ENCODE measurements at places on chromosomes 7 and 10.

GRCh38 chr10:52918714-52919305 lies 146.2 kb upstream of the MBL2 start:
- DNase-seq: no peak

DNA sequence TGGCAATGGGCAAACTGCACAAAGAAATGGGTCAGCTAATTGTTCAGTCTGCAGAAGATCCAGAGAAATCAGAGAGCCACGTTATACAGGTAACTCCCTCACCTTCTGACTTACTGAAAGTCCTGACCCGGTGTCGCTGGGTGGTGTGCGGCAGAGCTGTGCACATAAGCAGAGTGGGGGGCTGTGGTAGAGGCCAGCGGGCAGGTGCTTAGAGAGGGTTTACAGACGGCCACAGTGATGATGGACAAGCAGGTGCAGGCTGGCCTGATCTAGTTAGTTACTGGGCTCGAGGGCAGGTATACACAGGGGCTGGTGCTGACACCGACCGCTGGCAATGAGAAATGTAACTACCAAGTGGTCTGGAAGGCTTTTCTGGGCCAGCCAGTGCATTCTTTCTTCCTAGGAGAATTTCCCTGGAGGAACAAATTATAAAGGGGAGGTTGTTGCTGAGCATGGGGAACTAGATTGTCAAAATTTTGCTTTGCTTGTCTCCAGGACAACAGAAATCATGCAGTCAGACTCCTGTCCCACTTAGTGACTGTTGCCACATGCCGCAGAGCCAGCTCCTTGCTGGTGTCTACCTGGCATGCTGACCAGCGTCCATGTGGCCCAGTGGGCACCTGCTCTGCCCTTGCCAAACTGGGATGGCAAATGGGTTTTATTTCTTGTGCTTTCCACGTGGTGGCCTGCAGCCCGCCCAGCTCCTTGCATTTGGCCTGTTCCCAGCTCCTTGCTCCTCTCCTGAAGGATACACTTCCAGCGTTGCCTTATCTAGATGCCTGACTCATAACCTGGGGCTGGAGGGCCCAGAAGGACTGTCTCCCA lies 28.8 kb downstream of the DENND10 start:
- DNase-seq: no peak

DNA sequence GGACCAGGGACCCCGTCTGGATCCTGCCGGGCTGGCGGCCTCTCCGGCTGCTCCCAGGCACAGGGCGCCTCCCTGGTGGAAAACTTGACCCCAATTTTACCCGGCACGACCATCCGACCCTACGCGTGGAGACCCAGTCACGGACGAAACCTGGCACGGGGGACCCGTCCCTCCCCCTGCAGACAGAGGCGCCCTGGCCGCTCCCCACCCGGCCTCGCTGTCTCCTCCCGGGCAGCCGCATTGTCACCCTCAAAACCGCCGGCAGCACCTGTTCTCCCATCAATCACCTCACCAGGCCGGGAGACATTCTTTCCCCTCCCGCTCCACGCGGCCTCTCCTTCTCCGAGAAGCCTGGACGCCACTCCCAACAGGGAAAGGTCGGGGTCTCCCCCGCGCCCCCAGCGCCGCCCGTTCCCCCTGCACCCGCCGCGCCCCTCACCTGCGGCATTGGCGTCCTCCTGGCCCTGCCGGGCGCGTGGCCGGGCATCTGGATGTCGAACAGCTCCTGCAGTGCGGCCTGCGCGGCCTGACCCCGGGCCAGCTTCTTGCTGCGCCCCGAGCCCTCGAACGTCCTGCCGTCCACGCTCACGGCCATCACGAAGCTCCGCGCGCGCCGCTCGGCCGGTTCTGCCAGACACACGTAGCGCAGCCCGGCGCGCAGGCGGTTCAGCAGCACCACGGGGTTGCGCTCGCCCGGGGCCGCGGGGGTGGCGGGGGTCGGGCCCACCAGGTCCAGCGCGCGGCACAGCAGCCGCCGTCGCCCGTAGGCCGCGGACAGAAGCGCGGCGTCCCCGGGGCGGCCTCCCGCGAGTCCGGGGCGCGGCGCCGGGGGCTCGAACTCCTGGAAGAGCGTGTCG lies 306.6 kb downstream of the WDR37 start:
- no peak for DNase-seq

GRCh38 chr10:131936736-131937135 lies 35.9 kb downstream of the PPP2R2D start:
- DNase-seq: no peak

- DNase-seq: no peak
Observed at GRCh38 chr10:77267703-77268675, 369.6 kb downstream of the KCNMA1 start.

DNA sequence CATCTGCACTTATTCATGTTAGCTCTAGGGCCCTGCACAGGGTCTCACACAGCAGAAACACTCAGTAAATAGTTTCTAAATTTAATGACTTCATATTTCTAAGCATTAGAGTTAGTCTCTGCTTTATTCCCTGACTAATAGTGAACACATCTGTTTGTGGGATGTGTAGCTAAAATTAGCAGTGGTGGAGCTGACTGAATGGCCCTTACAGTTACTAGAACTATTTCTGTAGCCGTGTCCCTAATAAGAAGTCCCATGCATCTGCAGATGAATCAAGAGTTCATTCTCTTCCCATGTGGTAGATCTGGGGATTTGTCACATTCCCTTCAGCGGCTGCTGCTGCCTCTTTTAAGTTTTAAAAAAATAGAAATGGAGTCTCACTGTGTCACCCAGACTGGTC lies 11.7 kb downstream of the MAP3K8 start:
- DNase-seq: no peak

DNA sequence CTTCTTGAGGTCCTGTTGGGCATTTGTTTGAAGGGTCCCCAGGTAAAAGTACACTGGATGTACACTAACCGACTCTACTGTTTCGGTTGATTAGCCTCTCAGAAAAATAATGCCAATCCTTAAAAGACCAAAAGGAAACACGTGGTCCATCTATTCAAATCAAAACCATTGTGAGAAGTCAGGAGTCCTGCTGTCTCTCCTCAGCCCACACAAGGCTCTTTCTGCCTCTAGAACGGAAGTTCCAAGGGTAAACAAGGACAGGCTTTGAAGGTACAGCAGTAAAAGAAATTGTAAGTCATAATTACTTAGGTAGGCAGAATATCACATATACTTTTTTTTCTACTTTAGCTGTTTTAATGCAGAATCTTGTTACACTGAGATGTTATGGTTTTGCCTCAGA lies 71.7 kb upstream of the TPK1 start:
- no peak for DNase-seq

DNA sequence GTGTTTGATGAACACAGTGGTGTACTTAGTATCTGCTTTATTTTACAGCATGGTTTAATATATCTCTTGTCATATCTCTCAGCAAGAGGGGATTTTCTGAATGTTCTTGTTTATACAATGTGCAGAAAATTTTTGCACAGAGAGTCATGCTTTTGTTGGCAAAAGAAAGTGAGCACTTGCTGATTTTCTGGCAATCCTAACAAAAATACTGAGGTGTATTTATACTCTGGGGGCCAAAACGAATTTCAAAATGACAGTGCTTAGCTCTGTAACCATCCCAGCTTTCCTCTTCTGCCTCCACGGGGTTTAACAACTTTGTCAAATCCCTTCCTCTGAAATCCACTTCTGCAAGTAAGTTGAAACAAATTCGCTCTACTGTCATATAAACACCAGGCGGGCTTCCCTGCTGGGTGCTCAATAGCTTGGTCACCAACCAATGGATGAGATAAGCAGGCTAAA lies 169.2 kb downstream of the NOC3L start:
- DNase-seq: no peak

DNA sequence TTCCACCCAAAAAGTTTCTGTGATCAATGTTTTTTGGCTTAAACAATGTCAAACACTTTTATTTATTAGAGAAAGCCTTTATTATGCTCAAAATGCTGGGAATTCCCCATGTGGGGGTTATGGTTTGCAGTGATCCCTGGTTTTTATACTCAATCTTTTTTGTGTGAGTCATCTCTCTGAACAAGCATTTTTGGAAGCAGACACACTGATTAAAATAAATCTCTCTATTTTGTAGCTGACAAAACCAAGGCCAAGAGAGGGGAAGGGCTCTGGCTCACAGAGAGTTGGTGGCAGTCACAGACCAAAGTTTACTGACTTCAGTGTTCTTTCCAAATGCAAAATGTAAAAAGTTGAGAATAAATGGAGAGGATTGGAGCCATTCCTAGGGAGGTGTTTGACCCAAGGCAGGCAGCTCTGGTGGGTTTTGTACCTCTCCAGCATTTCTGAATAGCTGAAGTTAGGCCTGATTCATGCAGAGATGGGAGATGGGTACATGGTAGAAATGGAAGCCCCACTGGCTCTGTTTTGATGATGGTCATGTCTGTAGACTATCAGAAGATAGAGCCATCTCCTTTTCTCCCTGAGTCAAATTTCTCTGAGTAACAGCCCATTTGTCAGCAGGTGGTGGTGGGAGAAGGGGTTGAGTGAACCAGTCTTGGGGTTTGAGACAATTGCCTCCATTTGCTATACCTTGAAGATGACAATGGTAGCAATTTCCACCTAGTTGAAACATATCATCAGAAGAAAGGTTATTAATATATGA lies 45.4 kb upstream of the NAMPT start:
- no peak for DNase-seq

DNA sequence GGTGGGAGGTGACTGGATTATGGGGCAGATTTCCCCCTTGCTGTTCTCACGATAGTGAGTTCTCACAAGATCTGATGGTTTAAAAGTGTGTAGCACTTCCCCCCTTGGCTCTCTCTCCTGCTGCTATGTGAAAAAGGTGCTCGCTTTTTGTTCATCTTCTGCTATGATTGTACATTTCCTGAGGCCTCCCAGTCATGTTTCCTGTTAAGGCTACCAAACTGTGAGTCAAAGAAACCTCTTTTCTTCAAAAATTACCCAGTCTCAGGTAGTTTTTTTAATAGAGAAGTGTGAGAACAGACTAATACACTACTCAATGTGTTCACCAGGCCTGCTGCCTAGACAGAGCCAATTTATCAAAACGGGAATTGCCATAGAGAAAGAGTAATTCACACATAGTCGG lies 49.7 kb downstream of the SDHAF3 start:
- no peak for DNase-seq

DNA sequence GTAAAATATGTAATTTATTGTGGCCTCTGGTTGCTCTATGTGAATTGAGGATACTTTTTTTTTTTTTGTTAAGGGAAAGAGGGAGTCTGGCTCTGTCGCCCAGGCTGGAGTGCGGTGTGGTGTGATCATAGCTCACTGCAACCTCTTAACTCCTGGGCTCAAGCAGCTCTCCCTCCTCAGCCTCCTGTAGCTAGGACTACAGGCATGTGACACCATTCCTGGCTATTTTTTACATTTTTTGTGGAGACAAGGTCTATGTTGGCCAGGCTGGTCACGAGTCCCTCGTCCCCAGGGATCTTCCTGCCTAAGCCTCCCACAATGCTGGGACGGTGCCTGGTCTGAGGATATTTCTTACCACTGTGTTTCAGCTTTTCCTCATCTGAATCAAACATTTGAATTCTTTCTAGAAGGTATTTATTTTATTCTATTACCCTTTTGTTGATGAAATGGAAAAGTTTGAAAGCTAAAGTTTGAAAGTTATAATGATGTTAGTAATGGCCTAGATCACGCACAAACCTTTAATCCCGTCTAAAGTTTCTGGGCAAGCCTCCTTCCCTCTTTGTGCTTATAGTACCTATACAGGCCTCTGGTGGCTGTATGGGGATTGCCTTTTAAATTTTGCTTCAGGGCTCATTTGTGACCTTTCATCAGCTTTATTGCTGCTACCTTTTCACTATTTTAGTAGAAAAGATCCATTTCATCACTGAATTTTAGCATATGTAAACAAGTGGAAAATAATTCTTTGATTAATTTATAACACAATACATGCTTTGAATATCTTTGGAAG lies 2.0 kb downstream of the IFRD1 start:
- no peak for DNase-seq

DNA sequence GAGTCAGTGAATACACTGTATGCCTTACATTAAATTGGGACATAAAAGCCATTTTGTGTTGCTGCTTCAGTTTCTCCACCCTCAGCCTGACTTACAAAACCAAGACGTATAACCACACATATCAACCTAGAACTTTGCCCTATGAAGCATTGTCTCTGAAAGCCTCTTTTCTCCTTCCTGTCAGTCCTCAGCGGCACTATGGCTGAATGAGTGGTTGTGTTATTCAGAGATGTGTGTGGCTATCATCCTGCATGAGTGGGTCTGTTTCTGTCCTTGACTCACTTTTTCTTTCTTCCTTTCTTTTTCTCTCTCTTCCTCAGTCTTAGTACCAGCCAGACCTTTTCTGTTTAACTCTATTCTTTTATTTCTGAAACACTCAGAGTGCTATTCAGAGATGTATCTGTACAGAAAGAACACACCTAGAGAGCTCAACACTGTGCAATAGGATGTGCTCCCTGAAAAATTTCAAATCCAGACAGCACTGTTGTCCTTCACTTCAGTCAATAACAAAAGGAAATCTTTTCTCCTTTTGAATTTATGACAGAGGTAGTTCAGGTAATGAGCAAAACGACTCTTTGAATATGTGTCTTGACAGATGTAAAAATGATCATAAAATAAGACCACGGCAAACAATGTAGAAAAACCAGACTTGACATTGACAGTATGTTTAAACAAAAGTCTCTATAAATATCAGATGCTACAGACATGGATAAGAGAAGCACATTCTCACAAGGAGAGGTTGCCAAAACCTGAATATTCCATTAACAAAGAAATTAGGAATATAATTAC lies 163.3 kb upstream of the FEZF1 start:
- DNase-seq: no peak

DNA sequence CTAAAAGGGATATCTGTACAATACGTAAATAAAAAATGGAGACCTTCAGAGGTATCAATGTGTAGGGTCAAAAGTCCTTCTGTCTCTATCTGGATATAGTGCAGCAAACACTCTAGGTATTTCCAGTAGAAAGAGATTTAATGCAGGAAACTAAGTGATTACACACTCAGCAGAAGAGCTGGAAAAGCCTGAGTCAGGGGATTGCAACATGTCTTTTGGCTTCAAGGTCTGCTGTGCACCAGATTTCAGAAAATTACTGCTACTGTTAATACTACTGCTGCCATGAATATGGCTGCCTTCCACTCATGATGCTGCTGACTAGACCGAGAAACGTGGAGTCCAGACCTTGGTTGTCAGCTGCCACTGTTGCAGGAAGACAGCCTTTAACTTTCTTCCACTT lies 94.9 kb upstream of the DLX6 start:
- no peak for DNase-seq

- no peak for DNase-seq
Observed at GRCh38 chr7:16040346-16040745, 353.9 kb upstream of the MEOX2 start.

DNA sequence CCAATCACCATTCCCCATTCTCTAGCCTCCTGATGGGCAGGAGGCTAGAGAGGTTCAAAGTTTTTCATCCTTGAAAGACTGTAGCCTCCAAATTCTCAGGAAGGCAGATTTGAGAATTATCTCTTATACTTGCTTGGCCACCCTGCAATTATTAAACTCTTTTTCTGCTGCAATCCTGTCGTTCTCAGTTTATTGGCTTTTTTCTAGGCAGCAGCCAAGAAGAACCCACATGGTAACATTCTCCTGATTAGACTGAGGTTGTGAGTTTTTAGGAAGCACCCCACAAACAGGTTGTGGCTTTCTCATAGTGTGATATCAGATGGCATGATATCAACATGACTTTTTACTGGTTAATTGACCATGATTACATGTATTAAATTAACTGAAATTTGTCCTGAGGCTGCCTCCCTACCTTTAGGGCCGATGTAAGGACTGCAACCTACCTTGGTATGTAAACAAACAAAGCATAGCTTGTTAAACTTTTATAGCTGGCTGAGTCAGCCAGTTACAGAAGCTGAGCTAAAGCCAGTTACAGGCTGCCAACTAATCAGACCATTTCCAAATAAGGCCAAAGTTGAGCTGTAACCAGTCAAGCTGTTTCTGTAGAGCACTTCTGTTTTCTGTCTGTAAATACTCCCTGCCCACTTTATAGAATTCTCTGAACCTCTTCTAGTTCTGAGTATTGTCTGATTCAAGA lies 3.2 kb upstream of the ZNF248 start:
- peak; percentile 4 for DNase-seq
